ENCODE measurements at places on chromosomes 7 and 10.
A peak's percentile ranks its signal among the peaks of the same experiment; 100 is the strongest.

GRCh38 chr10:120929166-120929565 is 78.0 kb downstream of the WDR11 start:
- DNase-seq: no peak

DNA sequence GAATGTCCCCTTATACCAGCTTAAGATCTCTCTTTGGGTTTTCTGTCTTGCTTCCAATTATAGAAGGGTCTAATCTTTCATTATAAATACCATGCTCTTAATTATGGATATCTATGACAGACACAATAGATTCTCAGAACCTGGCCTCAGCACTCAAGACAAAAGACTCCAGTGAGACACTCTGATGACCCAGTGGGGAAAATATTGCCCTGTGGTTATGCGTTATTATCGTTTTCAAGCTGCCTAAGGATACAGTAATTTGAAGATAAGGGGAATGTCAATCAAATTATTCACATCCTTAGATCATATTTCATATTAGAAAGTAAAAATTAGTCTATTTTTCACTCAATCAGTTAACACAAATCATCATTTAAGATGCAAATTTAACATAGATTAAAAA is 748.8 kb downstream of the XPNPEP1 start:
- DNase-seq: no peak

DNA sequence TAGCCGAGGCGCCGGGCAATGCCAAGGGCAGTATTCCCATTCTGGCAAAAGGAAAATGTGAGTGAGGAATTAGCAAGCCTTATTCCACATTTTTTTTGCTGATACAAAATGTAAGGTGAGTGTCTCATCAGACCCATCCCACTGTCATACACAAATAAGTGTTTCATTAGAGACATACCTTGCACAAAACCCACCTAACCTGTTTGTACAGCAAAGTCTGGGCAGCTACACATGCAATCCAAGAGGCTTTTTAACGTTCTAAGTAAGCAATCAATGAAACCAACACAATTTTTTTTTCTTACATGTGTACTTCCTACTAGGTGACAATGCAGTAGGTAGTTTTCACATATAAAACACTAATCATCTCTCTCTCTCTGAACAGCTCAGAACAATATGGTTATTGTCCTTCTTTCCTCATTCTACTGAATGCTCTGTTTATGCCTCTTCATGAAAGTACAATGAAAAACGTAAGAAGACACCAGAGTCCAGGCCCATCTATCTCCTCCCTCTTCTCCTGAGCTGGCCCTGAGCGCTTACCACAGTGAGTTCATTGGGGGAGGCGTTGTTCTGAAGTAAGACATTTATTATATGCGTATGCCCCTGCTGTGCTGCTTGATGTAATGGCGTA is 217.2 kb downstream of the ANK3 start:
- DNase-seq: no peak

DNA sequence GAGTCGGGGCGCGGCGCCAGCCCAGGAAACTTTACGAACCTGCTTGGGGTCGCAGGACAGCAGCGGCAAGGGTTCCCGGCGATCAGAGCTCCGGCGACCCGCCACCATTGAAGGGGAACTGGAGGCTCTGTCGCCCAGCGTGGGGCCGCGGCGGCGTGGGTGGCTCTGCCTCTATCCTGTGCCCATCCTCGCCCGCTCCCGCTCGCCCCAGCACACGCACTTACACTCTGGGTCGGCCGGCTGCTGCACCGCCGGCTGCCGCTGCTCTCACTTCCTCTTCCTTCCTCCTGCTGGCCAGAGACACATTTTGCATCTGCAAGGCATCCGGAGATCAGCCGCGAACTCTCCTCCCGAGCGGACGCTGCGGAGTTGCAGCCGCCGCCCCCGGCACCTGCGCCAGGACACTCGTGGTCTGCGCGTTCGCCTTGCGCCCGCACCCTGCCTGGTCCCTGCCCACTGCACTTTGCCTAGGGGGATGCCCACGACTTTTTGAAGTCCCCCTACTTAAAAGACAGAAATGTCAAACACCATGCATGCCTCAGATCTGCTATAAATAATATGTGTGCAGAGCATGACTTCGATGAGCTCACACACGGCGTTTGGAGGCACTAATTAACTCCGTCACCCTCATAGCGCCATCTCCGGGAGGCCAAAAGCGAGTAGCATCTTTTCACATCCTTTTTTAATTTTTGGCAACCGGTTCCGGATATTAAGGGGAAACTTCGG is at the start of gene ELMO1:
ELMO1 (minus strand) TSS at position 229 of the 726 bp plus-strand sequence. CDS start 106,174 bp downstream, outside the sequence.
- DNase-seq: peak; percentile 34

DNA sequence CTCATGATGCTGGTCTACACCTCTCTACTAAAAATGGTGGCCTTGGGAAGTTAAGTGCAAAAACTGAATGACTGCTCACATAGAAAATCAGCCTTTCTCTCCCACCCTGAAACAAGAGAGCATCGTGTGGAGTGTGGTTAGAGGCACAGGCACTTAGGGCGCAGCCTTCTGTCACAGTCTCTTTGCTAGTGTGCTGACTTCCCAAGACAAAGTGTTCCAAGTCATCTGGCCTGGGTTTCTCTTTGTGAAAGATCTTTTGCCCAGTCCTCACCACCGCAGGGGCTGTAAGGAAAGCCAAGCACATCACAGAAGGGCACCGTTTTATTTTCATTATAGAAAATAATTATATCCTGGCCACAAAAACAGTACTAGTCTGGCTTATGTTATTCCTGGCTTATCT is 12.5 kb downstream of the STN1 start:
- no peak for DNase-seq

- DNase-seq: no peak
Measured at GRCh38 chr10:56142092-56142728, 218.8 kb downstream of the ZWINT start.

DNA sequence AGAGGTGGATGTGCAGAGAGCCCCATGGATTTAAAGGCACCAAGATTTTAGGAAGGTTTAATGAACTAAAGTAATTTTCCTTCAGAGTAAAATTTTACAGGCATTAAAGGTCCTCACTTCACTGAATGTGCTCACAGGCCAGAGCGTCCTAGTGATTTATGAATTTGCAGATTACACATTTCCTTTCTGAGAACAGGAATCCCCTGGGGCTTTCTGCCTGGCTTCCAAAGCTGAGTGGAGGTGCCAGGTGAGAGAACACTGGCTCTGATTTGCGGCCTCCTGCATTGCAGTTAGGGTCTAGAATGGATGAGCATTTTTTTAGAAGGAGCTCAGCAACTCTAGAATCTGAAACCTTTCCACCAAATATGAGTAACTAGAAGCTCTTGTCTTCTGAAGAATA is 194.3 kb downstream of the SORCS3 start:
- DNase-seq: no peak

DNA sequence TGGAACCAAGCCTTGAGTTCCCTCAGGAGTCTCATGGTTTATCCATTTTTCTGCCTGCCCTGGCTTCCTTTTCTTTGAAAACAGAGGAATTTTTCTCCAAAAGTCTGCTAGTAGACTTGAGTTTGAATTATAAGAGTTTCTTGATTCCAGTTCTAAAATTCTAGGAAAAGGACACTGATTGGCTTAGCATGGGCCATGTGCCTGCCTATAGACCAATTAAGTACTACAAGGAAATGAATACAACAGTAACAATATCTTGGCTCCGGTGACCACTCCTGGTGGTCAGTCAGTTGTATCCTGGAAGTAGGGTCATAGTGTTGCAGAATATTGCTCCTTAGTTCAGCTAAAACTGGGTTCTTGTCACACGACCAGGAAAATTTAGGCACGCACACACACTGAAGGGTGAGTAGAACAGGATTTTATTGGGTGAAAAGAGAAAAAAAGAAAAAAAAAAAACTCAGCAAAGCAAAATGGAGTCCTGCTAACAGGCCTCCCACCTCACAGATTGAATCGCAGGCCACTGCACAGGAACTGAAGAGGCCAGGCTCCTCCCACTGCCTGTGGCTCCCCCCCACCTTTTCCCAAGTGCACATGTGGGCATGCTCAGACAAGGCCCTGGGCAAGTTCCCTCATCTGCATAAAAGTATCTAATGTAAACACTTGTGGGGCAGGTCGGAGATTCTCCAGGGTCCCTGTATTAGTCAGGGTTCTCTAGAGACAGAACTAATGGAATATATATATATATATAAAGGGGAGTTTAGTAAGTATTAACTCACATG is 155.1 kb downstream of the LYZL1 start:
- no peak for DNase-seq

GRCh38 chr10:43172645-43173044 is 34.4 kb downstream of the CSGALNACT2 start:
- DNase-seq: no peak

GRCh38 chr10:27240212-27241009 is at the start of gene ACBD5:
ACBD5 (minus strand) TSS chr10:27240797; CDS start chr10:27240688, 109 bp downstream.
- DNase-seq: peak; percentile 55

DNA sequence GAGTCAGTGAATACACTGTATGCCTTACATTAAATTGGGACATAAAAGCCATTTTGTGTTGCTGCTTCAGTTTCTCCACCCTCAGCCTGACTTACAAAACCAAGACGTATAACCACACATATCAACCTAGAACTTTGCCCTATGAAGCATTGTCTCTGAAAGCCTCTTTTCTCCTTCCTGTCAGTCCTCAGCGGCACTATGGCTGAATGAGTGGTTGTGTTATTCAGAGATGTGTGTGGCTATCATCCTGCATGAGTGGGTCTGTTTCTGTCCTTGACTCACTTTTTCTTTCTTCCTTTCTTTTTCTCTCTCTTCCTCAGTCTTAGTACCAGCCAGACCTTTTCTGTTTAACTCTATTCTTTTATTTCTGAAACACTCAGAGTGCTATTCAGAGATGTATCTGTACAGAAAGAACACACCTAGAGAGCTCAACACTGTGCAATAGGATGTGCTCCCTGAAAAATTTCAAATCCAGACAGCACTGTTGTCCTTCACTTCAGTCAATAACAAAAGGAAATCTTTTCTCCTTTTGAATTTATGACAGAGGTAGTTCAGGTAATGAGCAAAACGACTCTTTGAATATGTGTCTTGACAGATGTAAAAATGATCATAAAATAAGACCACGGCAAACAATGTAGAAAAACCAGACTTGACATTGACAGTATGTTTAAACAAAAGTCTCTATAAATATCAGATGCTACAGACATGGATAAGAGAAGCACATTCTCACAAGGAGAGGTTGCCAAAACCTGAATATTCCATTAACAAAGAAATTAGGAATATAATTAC is 163.3 kb upstream of the FEZF1 start:
- DNase-seq: no peak

- DNase-seq: no peak
Measured at GRCh38 chr7:133401225-133401624, 148.3 kb downstream of the EXOC4 start.
